K562 (cell line): ENCODE measurements at places on chromosomes 5 and 9.

GRCh38 chr5:163564321-163564938, 59.0 kb downstream of the MAT2B start:
- no peak overlapping the region for H3K27ac ChIP-seq
- peak; percentile 39 for DNase-seq
- H3K36me3 ChIP-seq, result no peaks in the 10 kb centered on the region

DNA sequence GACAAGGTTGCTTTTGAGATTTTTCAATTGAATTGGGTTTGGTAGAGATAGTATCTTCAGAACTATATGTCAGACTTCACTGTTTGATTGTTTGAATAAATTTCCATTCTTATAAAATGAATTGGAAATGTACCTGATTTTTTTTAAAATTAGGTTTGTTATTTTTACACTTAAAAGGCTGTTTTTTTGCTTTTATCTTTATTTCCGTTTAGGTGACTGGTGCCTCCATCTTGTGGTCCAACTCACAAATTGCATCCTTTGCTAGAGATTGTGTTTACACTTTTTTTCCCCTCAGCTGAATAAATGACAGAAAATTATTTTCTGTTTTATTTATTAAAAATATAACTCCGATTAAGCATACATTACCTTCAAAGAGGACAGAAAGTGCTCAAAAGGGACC, 15.6 kb downstream of the NDUFAF2 start:
- H3K27me3 ChIP-seq, result no peaks in the 10 kb centered on the region
- no peak overlapping the region for H3K4me3 ChIP-seq
- H3K27ac ChIP-seq, result no peak overlapping the region

DNA sequence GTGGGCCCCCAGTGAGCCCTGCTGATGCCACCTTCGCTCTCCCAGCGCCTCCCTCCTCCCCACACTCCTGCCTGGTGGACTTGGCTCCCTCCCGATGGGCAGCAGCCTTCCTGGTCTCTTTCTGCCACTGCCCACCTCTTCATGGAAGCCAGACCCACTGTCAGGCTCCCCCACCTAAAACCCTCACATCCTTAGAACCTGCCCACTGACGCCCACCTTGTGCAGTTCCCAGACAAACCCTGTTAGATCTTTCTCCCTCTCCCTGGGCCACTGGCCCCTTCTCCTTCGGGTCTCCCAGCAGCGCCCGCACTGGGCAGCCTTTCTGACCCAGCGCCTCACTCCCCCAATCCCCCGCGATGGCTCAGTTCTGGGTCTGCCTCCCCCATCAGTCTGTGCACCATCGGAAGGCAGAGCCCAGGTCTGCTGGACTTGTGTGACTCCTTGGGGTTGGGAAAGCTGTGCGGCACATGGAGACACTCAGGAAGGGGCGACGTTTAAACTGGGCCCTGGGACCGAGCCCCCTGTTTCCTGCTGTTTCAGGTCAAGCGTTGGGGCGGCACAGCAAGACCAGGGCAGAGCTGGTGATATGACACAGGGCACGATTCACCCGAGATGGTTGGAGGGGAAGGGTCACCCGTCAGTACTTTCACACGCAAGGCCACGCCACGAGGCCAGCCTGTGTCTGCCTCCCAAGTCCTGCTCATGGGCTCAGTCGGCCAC, 17.4 kb downstream of the MYMK start:
- peaks cover 3% of the 10 kb centered on the region; the same call in 1 of the 3 replicates for H3K27me3 ChIP-seq
- H3K4me3 ChIP-seq, result no peak overlapping the region
- no peak for DNase-seq
- no peaks in the 10 kb centered on the region; the same call in 2 of the 3 replicates for H3K36me3 ChIP-seq

- no peaks in the 10 kb centered on the region for H3K36me3 ChIP-seq
- no peak overlapping the region for H3K4me3 ChIP-seq
Measured at GRCh38 chr9:23492126-23493002, 333.7 kb downstream of the ELAVL2 start.

DNA sequence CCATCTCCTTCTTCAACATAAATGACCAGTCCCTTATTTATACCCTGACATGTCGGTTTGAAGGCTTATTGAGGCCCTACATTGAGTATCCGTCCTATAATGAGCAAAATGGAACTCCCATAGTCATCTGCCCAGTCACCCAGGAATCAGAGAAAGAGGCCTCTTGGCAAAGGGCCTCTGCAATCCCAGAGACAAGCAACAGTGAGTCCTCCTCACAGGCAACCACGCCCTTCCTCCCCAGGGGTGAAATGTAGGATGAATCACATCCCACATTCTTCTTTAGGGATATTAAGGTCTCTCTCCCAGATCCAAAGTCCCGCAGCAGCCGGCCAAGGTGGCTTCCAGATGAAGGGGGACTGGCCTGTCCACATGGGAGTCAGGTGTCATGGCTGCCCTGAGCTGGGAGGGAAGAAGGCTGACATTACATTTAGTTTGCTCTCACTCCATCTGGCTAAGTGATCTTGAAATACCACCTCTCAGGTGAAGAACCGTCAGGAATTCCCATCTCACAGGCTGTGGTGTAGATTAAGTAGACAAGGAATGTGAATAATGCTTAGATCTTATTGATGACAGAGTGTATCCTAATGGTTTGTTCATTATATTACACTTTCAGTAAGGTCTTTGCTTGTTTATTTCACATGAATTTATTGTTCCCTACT, 38.2 kb upstream of the BTNL3 start:
- no peak overlapping the region for H3K27ac ChIP-seq
- no peak for DNase-seq
- H3K4me1 ChIP-seq, result no peaks in the 10 kb centered on the region; the same call in 1 of the 2 replicates
- H3K4me3 ChIP-seq, result no peak overlapping the region
- no peaks in the 10 kb centered on the region for H3K36me3 ChIP-seq
- no peaks in the 10 kb centered on the region for H3K27me3 ChIP-seq

DNA sequence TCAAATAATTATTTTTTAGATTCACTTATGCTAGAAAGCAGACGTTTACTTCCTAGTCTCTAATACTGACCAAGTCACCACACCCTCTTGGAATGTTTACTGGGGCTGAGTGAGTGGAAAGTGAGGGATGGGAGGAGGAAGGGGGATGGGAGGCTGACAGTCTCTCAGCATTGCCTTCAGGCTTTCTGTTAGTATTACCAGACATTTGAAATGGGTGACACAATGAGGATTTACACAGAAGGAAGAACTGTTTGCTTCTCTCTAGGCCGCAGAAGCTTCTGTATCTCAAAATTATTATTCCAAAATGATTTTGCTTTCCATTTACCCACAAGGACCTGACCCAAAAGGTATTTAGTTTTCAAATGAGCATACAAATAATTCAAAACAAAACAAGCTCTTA, 232.8 kb upstream of the ZNF608 start:
- no peaks in the 10 kb centered on the region for H3K27me3 ChIP-seq
- no peak overlapping the region for H3K27ac ChIP-seq
- H3K36me3 ChIP-seq, result no peaks in the 10 kb centered on the region
- no peak for DNase-seq
- H3K4me1 ChIP-seq, result no peaks in the 10 kb centered on the region

GRCh38 chr9:28190981-28191380, 617.7 kb upstream of the C9orf72 start:
- H3K4me1 ChIP-seq, result no peaks in the 10 kb centered on the region
- no peak for DNase-seq

DNA sequence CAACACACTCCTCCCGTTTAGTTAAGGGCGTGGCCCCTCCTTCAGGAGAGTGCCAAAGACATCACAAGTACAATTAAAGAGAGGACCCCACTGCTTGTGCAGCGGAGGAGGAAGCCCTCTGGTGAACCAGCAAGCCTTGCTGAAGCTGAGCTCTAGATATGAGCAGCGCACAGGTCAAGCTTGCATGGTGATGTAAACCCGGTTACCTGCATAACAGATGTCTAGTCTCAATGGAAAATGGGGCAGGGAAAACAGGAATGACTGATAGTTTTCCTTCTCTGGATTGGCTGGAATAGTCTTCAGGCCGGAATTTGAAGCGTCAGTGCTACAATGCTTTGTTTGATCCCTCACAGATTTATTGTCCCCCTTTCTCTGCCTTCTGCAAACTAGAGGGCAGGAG, 66.2 kb downstream of the MROH2B start:
- DNase-seq, result no peak
- no peak overlapping the region for H3K4me3 ChIP-seq
- peaks cover 2% of the 10 kb centered on the region; the same call in 1 of the 3 replicates for H3K27me3 ChIP-seq
- no peak overlapping the region for H3K27ac ChIP-seq
- H3K4me1 ChIP-seq, result no peaks in the 10 kb centered on the region

DNA sequence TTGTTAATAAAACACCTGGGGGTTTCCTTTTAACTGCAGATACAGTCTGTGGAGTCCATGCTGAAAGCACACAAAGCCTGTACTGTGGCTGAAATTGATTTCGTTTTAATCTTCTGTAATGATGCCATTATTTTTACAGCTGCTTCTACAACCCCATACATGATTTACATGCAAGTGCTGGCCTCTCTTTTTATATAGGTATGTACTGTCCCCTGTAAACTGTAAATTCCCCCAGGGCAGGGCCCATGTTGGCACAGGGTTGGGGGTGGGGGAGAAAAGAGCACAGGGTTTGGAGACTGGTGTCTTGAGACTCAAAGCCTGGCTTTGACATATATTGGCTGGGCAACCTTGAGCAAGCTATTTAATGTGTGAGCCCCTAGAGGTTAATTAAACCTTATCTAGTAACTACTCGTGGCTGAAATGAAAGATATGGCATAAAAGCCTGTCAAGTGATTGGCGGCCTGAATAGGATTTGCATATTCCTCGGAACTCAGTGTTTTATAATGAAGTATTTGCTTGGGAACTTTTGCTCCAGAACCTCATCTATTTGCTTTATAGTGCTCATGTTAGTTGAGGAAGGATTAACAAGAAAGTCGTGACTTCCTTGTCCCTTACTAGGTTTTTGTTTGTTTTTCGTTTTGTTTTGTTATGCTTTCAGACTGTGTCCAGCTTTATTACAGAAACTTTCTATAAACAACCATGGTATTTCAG, 34.0 kb downstream of the KLF4 start:
- H3K27me3 ChIP-seq, result peaks cover 23% of the 10 kb centered on the region
- no peaks in the 10 kb centered on the region for H3K36me3 ChIP-seq
- H3K4me1 ChIP-seq, result no peaks in the 10 kb centered on the region
- no peak overlapping the region for H3K4me3 ChIP-seq
- no peak overlapping the region for H3K27ac ChIP-seq

GRCh38 chr9:20726144-20726543, 42.1 kb downstream of the FOCAD start:
- DNase-seq, result no peak
- H3K27ac ChIP-seq, result no peak overlapping the region
- no peaks in the 10 kb centered on the region for H3K27me3 ChIP-seq
- H3K4me1 ChIP-seq, result no peaks in the 10 kb centered on the region
- no peaks in the 10 kb centered on the region for H3K36me3 ChIP-seq

GRCh38 chr9:94554439-94555331, at the start of gene PCAT7:
Gene PCAT7 (plus strand): TSS chr9:94555083.
- peak within 1 kb of the TSS; percentile 34 for H3K4me3 ChIP-seq
- H3K4me1 ChIP-seq, result peaks cover 24% of the 10 kb centered on the region
- DNase-seq, result peak; percentile 72
- H3K36me3 ChIP-seq, result no peaks in the 10 kb centered on the region
- H3K27me3 ChIP-seq, result peaks cover 19% of the 10 kb centered on the region
- no peak within 1 kb of the TSS for H3K27ac ChIP-seq

GRCh38 chr5:36162810-36163486, 11.0 kb downstream of the SKP2 start:
- peaks cover 99% of the 10 kb centered on the region for H3K36me3 ChIP-seq
- no peaks in the 10 kb centered on the region for H3K27me3 ChIP-seq
- H3K27ac ChIP-seq, result no peak overlapping the region
- no peaks in the 10 kb centered on the region for H3K4me1 ChIP-seq

- H3K27me3 ChIP-seq, result no peaks in the 10 kb centered on the region
- DNase-seq, result no peak
- no peak overlapping the region for H3K27ac ChIP-seq
- H3K36me3 ChIP-seq, result peaks cover 87% of the 10 kb centered on the region
- no peak overlapping the region for H3K4me3 ChIP-seq
Measured at GRCh38 chr5:150397146-150397781, 15.4 kb downstream of the CD74 start.

GRCh38 chr5:76561959-76562358, 61.2 kb downstream of the F2RL2 start:
- H3K4me1 ChIP-seq, result no peaks in the 10 kb centered on the region
- no peaks in the 10 kb centered on the region for H3K27me3 ChIP-seq
- H3K36me3 ChIP-seq, result no peaks in the 10 kb centered on the region
- no peak overlapping the region for H3K4me3 ChIP-seq
- no peak overlapping the region for H3K27ac ChIP-seq

DNA sequence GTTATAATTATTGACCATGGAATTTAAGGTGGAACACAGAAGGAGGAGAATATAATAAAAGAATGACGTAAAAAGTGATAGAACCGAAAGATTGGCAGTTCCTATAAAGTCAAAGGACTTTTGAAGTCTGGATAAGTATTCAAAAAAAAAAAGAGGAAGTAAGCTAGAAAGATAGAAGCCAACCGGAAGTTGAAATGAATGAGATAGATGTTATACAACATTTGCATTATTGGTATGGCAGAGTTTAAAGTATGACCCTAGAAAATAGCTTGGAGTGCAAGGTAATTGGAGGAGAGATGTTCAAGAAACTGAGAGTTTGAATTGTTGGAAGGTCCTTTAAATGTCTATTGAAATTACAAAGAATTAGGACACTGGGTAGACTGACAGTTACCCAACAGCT, 293.6 kb downstream of the FER start:
- no peak for DNase-seq
- no peaks in the 10 kb centered on the region for H3K27me3 ChIP-seq
- no peak overlapping the region for H3K27ac ChIP-seq
- no peaks in the 10 kb centered on the region for H3K4me1 ChIP-seq

DNA sequence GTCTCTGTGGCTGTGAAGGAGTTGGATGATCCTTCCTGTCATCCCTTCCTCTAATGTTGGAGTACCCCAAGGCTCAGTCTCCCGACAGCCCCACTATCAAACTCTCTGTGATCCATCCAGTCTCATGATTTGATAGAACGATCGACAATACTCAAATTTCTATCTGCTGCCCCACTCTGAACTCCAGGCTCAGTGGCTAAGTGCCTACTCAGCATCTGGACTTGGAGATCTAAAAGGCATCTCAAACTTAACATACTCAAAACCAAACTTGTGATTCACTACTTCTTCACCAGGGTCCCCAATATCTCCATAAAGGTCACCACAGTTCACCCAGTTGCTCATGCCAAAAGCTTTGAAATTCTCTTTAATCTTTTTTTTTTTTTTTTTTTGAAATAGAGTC, 15.1 kb upstream of the STRBP start:
- no peaks in the 10 kb centered on the region for H3K36me3 ChIP-seq
- no peaks in the 10 kb centered on the region for H3K27me3 ChIP-seq
- DNase-seq, result no peak

DNA sequence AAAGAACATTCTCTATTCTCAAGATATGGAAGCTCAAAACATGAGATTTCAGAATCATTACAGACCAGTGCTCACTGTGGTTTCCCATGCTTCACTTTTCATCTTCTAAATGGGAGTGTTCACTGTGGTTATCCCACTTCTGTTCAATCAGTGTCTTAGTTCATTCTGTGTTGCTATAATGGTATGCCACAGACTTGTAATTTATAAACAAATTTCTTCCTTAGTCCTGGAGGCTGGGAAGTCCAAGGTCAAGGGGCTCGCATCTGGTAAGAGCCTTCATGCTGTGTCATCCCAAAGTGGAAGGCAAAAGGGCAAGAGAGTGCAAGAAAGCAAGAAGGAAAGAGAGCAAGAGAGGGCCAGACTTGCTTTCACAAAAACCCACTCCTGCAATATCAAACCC, 146.3 kb downstream of the TTC39B start:
- no peak overlapping the region for H3K4me3 ChIP-seq
- no peaks in the 10 kb centered on the region for H3K36me3 ChIP-seq
- H3K27me3 ChIP-seq, result no peaks in the 10 kb centered on the region
- DNase-seq, result no peak

GRCh38 chr9:72704688-72705375, 183.4 kb downstream of the TMC1 start:
- no peak for DNase-seq
- H3K4me3 ChIP-seq, result no peak overlapping the region
- no peak overlapping the region for H3K27ac ChIP-seq
- no peaks in the 10 kb centered on the region for H3K36me3 ChIP-seq
